ENCODE measurements at places on chromosomes 6 and 20. TPM values are rescaled to one million over a fixed set of nuclear protein-coding genes. Genes with fewer than 3 reads are reported as not detected.

The FLOT1 gene
- total RNA-seq, result 158 TPM

The SNX5 gene
- 119 TPM for total RNA-seq

The BTBD3 gene
- total RNA-seq, result 33.8 TPM

The TBXT gene
- not detected for total RNA-seq

The SGK2 gene
- total RNA-seq, result 80.2 TPM

The CEP85L gene
- total RNA-seq, result 2.9 TPM

The KCTD20 gene
- total RNA-seq, result 34.9 TPM

The CLDN20 gene
- total RNA-seq, result not detected

- no peaks in the 10 kb centered on the region for H3K36me3 ChIP-seq
- DNase-seq, result peak; percentile 38
- peak overlapping the region; percentile 68 for H3K4me3 ChIP-seq
- H3K27ac ChIP-seq, result peak overlapping the region; percentile 87
- no peaks in the 10 kb centered on the region for H3K27me3 ChIP-seq
- H3K4me1 ChIP-seq, result peaks cover 4% of the 10 kb centered on the region
Observed at GRCh38 chr6:28865401-28866204, 58.2 kb downstream of the TRIM27 start.

DNA sequence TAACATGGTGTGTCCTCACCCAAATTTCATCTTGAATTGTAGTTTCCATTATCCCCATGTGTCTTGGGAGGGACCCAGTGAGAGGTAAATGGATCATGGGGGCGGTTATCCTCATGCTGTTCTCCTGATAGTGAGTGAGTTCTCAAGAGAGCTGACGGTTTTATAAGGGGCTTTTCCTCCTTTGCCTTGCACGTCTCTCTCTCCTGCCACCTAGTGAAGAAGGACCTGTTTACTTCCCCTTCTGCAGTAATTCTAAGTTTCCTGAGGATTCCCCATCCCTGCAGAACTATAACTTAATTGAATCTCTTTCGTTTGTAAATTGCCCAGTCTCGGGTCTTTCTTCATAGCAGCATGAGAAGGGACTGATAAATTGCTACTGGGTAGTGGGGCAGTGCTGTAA is 789.3 kb downstream of the FRK start:
- no peaks in the 10 kb centered on the region for H3K27me3 ChIP-seq
- no peak overlapping the region for H3K4me3 ChIP-seq

GRCh38 chr6:43886067-43886461 is 116.1 kb downstream of the VEGFA start:
- no peaks in the 10 kb centered on the region for H3K36me3 ChIP-seq
- no peak overlapping the region for H3K27ac ChIP-seq
- no peak for DNase-seq
- no peak overlapping the region for H3K4me3 ChIP-seq
- no peaks in the 10 kb centered on the region for H3K27me3 ChIP-seq

GRCh38 chr6:138600726-138601125 is 101.4 kb upstream of the NHSL1 start:
- H3K4me3 ChIP-seq, result no peak overlapping the region
- no peak for DNase-seq
- no peaks in the 10 kb centered on the region for H3K27me3 ChIP-seq
- H3K36me3 ChIP-seq, result no peaks in the 10 kb centered on the region
- no peak overlapping the region for H3K27ac ChIP-seq

DNA sequence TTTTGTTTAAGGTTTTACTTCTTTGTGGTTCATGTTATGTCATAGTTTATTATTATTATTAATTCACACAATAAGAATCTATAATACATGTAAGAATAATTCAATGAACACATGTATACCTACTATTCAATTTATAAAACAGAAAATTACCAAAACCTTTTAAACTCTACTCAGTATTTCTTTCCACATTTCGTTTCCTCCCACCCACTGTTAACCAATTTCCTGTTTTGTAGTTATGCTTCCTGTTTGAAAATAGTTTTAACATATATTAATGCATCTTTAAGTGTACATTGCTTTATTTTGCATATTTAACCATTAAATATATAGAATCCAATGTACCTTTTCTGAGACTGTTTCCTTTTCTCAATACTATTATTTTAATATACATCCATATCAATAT is 397.9 kb upstream of the SPTLC3 start:
- no peaks in the 10 kb centered on the region for H3K36me3 ChIP-seq
- no peak overlapping the region for H3K27ac ChIP-seq
- H3K4me3 ChIP-seq, result no peak overlapping the region
- DNase-seq, result no peak
- H3K4me1 ChIP-seq, result no peaks in the 10 kb centered on the region
- H3K27me3 ChIP-seq, result no peaks in the 10 kb centered on the region

DNA sequence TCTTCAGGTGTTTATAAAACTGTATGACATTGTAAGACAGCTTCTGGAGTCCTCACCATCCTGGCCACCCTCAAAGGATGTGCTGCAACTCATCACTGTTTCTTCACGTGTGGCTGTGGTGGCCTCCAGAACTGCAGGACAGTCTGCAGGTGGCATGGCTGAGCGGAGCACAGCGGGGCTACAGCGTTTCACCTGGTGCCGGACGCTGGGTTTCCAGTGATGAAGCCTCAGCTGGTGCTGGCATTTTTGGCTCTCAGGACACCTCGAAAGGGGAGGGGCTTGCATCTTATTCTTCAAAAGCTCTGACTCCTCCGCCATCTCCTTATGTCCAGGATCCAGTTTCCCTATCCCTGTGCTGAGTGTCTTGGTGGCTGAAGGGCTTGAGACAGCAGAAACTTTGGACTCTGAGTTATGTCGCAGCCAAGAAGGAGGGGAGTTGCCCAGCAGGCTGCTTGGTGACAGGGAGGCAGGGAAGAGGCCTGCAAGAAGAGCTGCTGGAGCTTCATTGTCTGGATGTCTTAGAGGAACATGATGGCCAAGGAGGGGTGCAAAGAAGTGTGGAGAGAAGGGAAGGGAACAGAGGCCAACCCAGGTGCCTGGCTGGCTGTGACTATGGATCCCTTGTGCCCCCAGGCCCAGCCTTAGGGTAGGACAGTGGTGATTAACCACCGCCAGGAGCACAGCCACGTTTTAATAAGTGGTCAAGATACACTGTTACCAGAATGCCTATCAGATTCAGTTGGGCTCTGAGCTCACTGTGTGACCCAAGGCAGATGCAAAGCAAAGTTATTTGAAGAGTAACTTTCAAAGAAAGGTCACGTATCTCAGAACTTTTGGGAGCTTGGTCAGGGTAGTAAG is 58.7 kb downstream of the GTF2H5 start:
- DNase-seq, result peak; percentile 34
- H3K4me3 ChIP-seq, result no peak overlapping the region
- no peaks in the 10 kb centered on the region for H3K4me1 ChIP-seq
- H3K27ac ChIP-seq, result no peak overlapping the region
- no peaks in the 10 kb centered on the region for H3K27me3 ChIP-seq

- H3K4me3 ChIP-seq, result peak overlapping the region; percentile 66
- H3K27ac ChIP-seq, result peak overlapping the region; percentile 85
- H3K27me3 ChIP-seq, result no peaks in the 10 kb centered on the region
- DNase-seq, result peak; percentile 32
- H3K36me3 ChIP-seq, result no peaks in the 10 kb centered on the region
- no peaks in the 10 kb centered on the region for H3K4me1 ChIP-seq
Observed at GRCh38 chr6:131136021-131136786, 937 bp downstream of the AKAP7 start.

- H3K27me3 ChIP-seq, result no peaks in the 10 kb centered on the region
- H3K4me3 ChIP-seq, result no peak overlapping the region
- no peaks in the 10 kb centered on the region for H3K36me3 ChIP-seq
Observed at GRCh38 chr6:169782966-169783365, 31.5 kb downstream of the ERMARD start.

DNA sequence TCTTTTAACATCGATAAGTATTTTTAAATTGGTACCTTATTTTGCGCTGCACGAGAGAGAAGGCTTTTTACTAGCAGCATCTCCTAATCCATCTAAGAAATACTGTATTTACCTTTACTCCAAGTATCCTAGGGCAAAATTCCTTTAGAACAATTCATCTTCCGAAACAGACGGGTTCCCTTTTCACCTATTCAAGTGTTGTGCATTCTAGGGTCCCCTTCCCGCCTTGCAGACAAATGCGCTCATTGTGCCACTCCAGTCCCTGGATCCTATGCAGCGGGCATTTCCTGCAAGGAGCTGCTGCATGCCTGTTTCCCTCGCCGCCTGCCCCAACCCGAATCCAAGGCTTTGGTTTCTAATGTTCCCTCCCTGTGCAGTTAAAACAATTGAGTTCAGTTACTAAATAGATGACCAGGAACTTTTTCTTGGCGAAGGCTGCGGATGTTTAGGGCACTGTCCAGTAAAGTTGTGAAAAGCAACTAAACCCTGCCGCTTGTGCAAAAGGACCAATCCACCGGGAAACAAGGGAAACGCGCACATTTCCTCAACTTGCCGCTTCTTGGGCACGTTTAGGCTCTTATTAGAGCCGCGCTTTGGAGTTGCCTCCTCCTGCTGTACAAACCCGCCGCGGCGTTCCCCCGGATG is 556 bp upstream of the SCAF8 start:
- H3K27me3 ChIP-seq, result no peaks in the 10 kb centered on the region
- DNase-seq, result peak; percentile 57
- peaks cover 10% of the 10 kb centered on the region for H3K4me1 ChIP-seq
- peak overlapping the region; percentile 92 for H3K4me3 ChIP-seq
- peak overlapping the region; percentile 100 for H3K27ac ChIP-seq

- H3K36me3 ChIP-seq, result no peaks in the 10 kb centered on the region
- no peaks in the 10 kb centered on the region for H3K4me1 ChIP-seq
- H3K27ac ChIP-seq, result no peak overlapping the region
- no peak overlapping the region for H3K4me3 ChIP-seq
Observed at GRCh38 chr20:221258-221830, 5.7 kb upstream of the DEFB129 start.

- no peaks in the 10 kb centered on the region for H3K36me3 ChIP-seq
- H3K27me3 ChIP-seq, result no peaks in the 10 kb centered on the region
- H3K4me3 ChIP-seq, result peak overlapping the region; percentile 55
- no peaks in the 10 kb centered on the region for H3K4me1 ChIP-seq
- no peak for DNase-seq
- H3K27ac ChIP-seq, result peak overlapping the region; percentile 25
Observed at GRCh38 chr20:46895906-46896242, 1.2 kb downstream of the EYA2 start.

DNA sequence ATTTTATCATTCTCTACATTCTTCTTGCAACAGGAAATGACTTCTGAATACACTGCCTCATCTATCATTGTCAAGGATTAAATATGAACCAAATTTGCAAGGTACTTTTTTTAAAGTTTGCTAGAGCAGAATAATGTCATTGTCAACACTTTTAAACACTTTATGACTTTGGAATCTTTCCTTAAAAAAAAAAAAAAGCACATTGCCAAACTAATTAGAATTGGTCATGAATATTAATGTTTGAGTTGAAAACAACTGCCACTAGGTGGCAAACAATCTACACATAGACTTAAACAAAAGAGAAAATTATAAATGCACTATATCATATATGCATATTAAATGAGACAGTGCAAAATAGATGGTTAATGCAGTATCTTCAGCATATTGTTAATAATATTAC is 32.5 kb upstream of the TMEM244 start:
- no peak overlapping the region for H3K27ac ChIP-seq
- H3K4me1 ChIP-seq, result no peaks in the 10 kb centered on the region
- H3K27me3 ChIP-seq, result no peaks in the 10 kb centered on the region
- no peak overlapping the region for H3K4me3 ChIP-seq

DNA sequence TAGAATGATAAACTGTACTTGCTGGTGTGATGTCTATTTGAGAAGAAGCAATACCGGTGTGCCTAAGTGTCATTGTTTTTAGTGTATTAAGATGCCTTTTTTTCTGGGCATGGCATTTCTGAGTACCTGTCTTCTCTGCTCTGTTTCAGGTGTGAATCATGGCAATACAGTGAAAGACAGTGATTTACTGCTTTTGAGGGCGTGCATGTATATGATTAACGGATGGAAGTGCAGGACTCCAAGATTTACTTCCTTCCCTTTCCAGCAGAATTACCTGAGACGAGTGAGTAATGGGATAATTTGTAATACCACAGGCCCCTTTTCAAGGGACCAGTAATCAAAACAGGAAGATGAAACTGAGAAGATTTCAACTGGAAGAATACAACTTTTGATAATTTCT is 315.8 kb downstream of the SOX4 start:
- no peaks in the 10 kb centered on the region for H3K4me1 ChIP-seq
- DNase-seq, result no peak
- no peak overlapping the region for H3K4me3 ChIP-seq
- H3K27me3 ChIP-seq, result no peaks in the 10 kb centered on the region
- no peaks in the 10 kb centered on the region for H3K36me3 ChIP-seq

DNA sequence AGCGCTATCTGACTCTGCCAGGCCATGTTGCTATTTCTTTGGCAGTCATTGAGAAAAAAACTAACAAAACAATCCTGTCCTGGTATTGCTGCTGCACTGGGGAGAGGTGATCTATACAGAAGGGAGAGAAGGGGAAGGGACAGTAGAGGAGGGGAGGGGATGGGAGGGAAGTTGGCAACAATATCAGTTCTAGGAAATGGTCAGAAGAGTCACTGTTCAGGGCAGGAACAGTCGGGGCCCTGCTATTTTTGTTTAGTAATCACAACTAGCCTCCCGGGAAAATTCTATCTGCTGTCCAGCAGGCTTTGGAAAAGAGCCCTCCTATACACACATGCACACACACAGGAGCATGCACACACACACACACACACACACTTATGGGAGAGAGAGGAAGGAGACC is 142.3 kb upstream of the CARMIL1 start:
- H3K36me3 ChIP-seq, result no peaks in the 10 kb centered on the region
- peak overlapping the region; percentile 19 for H3K27ac ChIP-seq
- H3K4me3 ChIP-seq, result peak overlapping the region; percentile 6
- no peaks in the 10 kb centered on the region for H3K27me3 ChIP-seq
- no peak for DNase-seq

DNA sequence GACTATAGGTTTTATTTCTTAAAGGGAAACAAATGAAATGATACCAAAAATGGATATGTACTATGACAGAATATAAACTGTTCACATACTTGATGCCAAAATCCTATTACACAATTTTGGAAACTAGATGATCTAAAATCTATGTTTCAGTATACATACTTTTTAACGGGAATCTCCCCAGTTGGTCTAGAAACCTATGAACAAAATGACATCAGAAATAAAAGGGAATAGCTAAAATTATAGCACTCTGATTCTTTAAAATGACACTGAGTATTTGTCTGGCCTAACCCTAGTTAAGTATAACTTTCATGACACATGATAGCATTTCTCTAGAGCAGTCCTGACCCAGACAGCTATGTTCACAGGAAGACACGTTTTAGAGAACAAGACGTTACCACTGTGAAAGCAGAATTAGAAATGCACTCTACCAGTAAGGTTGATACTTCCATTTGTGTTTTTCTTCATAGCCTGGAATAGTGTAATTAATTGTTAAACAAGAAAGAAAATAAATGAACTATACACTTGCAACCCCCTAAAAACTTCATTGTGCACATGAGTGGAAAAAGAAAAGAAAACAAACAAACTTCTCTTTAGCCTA is 3.3 kb downstream of the OSER1 start:
- no peak overlapping the region for H3K27ac ChIP-seq
- H3K27me3 ChIP-seq, result no peaks in the 10 kb centered on the region
- H3K36me3 ChIP-seq, result peaks cover 7% of the 10 kb centered on the region
- peaks cover 3% of the 10 kb centered on the region for H3K4me1 ChIP-seq

GRCh38 chr20:51010932-51011331 is 12.0 kb downstream of the KCNG1 start:
- no peaks in the 10 kb centered on the region for H3K27me3 ChIP-seq
- no peak overlapping the region for H3K4me3 ChIP-seq
- H3K27ac ChIP-seq, result no peak overlapping the region

Data from colonic mucosa (tissue), 4 donors.